ENCODE measurements at places on chromosomes 5 and 9.

- no peak for DNase-seq
Observed at GRCh38 chr5:59189472-59190244, 606.8 kb downstream of the RAB3C start.

DNA sequence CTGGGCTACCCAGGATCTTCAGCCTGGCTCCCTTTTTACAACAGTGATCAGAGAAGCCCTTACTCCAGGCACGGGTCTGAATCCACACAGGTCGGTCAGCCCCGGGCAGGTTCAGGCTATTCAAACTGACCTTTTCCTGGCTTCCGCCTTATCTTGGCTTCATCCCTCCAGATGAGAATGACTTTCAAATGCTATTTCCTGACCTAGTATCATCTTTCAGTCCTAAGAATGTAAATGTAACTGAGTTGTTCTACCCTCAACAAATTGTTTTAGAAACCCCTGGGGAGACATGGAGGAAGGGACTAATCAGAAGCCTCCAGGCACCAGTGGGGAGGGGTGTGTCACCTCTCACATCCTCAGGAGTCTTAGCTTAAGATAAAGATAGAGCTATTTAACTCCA, 213.2 kb downstream of the EPB41L4A start:
- DNase-seq = no peak

GRCh38 chr5:3741374-3741770, 145.7 kb downstream of the IRX1 start:
- DNase-seq = no peak

- no peak for DNase-seq
Observed at GRCh38 chr9:107246259-107247254, 36.5 kb upstream of the RAD23B start.

DNA sequence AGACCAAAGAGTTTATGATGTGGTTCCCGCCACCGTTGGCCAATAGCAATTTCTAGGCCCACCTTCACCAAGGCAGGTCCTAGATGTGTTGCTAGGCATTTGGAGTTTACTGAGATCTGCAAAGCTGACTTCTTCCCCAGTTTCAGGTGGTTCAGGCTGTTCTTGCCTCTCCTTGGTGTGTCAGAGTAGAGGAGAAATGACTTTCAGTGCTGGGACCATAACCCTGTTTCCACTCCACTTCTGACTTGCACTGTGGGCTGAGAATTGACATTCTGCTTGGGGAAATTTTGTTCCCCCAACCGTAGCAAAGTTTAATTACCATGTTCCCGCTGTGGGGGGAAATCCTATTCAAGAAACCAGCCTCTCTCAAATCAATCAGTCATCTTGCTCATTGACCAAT, 128.0 kb upstream of the GABRP start:
- no peak for DNase-seq

- DNase-seq = no peak
Observed at GRCh38 chr5:154446195-154447088, 645 bp downstream of the SAP30L start.

DNA sequence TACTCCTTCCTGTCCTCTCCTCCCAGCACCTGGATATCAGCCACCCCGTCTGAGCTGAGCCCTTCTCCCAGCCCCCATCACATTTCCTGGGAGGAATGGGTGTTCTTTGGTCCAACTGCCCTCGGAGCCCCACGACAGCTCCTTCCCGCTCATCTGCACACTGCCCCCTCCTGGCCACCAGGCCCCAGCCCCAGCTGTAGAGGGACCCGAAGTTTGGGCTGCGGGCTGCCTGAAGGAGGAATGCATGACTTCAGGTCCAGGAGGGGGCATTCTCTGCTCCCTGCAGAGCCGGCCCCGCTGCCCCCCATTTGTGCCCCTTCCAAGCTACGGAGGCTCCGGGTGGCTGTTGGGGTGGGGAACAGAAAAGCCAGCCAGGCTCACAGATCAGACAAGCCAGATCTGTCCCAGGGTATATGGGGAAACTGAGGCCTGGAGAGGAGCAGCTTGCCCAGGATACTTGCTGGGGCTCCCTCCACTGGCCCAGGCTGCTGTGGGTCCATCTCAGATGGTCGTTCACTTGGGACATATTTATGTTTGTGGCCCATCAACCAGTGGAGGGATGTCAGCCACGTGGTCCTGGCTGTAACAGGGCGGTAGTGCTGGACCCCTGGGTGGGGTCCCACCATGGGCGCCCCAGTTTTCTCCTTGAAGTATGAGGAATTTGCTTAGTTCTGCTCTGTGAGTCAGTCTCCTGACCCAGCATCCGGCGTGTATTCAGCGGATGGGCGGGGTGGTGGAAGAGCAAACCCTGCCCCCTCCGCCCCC, 33.1 kb downstream of the DAB2IP start:
- peak; percentile 5 for DNase-seq
